Endothelial cell of umbilical vein (primary cell): ENCODE measurements at places on chromosomes 1 and 21. TPM values are rescaled to one million over a fixed set of nuclear protein-coding genes. Genes with fewer than 3 reads are reported as not detected.
A peak's percentile ranks its signal among the peaks of the same experiment; 100 is the strongest.

Gene PGLYRP4
- polyA plus RNA-seq, result not detected in 2 replicates

Gene TAS1R1
- polyA plus RNA-seq, result not detected in 2 replicates

Gene KCNJ9
- polyA plus RNA-seq, result not detected in 2 replicates

Gene ADAMTS5
- polyA plus RNA-seq, result not detected in 2 replicates

Gene HIVEP3
- polyA plus RNA-seq, result 2.1 and 3.4 TPM in 2 replicates

Gene PLEKHA6
- 2.1 and 2.4 TPM in 2 replicates for polyA plus RNA-seq

DNA sequence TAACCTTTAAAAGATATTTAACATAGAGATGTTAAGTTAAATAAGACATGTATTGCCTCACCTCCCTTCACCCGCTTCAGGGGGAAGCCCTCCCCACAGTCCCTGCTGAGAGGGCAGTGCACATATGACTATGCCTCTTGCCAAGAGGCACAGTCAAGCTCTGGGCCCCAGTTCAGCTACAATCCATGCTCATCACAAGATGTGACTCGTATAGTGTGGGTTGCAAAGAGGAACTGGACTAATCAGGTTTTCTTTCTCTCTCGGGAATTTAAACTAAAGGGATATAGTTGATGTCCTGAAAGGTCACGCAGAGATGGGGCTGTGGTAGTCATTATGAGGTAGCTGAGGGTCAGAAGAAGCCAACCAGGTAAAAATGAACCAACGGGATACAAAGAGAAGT, 35.6 kb downstream of the LYST start:
- DNase-seq, result no peak

DNA sequence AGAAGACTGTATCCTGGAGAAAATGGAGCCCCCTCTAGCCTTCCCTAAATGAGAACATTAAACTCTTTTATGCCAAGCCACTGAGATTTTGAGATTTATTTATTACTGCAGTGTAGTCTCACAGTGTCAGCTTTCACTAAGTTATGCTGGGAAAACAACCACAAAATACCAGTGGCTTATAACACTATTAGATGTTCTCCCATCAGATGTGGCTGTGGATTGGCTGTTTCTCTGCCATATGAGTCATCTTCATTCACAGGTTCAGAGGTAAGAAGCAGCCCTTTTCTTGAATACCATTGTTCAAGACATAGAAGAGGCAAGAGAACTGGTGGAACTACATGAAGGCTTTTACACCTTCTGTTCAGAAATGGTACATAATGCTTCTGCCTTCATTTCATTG, 32.1 kb upstream of the ST6GALNAC5 start:
- DNase-seq, result no peak

GRCh38 chr1:33000427-33001026, 35.9 kb upstream of the RNF19B start:
- peak; percentile 29 for DNase-seq

GRCh38 chr1:223486932-223487886, 94.0 kb downstream of the CCDC185 start:
- DNase-seq, result no peak

DNA sequence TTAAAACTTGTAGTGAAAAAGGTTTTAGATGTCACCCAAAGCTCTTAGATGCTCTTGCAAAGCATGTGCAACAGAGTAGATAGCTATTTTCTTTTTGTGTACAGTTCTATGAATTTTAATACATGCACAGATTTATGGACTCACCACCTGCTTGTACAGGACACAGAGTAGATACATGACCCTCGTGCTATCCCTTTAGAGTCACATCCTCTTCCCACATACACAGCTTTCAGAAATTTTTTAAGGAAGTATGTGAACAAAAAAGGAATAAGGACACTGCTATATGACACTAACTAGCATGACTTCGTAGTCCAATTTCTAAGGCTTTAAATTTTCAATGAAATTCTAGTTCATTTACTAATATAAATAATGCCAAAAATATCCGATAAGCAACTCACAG, 60.9 kb downstream of the ABL2 start:
- DNase-seq, result no peak

DNA sequence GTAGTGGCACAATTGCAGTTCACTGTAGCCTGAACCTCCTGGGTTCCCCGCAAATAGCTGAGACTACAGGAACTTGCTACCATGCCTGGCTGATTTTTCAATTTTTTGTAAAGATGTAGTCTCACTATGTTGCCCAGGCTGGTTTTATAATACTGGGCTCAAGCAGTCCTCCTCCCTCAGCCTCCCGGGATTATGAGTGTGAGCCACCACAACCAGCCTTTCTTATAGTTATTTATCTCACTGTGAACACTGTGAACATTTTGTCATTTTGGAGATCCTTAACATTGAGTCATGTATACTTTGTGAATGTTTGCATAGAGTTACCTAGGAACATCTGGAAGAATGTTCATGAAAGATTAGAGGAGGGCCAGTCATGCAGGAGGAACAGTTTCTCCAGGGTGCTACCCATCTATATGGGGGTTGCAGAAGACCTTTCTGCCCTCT, 127.1 kb upstream of the CACYBP start:
- DNase-seq, result no peak

DNA sequence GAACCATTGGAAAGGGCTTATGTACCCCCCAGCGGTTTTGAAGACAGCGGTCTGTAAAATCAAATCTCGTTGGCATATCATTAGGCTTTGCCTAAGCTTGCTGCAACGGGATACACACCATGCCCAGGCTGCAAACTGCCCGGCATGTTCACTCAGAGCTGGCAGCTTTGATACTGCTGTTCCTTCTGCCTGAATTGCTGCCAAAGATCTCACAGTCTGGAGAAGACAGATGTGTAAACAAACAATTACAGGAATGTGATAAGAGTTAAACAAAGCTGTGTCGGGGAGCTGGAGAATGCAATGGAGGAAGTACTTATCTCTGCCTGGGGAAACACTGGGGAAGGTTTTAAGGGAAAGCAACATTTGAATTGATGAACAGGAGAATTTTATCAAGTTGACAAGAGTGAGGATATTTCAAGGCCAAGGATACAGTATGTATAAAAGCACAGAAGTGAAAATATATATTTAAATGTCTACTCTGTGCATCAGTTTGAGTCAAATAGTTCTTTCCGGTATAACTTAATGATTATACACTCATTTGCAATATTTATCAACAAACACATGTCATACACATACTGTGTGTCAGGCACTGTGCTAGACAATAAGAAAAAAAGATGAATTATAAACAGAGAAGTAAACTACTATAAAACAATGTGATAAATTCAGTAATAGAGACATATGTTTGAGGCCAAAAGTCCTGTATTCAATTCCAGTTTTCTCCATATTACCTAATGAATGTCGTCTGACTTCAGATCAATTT, 29.9 kb downstream of the CHML start:
- peak; percentile 78 for DNase-seq
